Central memory CD4-positive, alpha-beta T cell (primary cell): ENCODE measurements at places on chromosomes 1 and 21.

DNA sequence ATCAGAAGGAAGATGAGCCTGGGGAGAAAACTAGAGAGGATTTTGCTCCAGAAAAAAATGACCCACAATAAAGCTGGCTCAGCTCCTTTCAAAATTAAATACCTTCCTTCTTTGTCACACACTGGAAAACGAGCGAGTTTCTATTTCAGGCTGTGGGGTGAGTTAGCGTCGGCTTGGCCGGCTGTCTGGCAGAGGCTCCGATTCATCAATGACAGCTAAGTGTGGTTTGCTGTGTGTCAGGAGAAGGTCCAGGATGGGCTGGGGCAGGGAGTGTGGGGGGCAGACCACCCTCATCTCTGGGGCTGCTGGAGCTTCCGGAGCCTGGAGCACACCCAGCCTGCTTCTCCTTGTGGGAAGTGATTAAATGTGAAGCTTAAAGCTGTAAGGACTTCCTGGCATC, 120.2 kb downstream of the ETS2 start:
- no peak for DNase-seq

- no peak for DNase-seq
Observed at GRCh38 chr1:192962901-192963300, 96.3 kb downstream of the UCHL5 start.

DNA sequence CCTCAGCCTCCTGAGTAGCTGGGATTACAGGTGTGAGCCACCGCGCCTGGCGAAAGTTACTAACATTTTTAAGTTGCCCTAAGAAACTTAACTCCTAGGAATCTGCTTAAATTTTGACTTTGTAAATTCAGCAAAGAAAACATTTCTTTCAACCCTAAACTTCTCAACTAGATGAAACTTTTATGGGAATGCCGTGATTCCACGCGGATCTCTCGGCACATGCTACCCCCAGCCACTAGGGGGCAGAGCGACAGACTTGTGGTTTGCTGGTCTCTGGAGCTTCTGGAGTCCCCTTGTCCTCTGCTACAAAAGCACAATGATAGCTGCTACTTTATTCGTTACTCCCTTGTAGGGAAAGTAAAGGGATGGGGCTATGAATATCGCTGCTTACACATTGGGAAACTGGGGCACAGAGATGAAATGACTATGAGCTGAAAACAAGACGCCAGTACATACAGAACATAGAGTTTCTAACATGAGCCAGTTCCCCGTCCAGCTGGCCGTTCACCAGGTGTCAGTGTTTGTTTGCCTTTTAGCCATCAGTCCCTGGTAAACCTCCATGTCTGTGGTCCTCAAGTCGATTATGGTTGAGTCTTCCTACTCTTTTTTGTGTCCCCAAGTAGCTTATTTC, 114.7 kb downstream of the PBX1 start:
- DNase-seq, result no peak

- no peak for DNase-seq
Observed at GRCh38 chr1:85359874-85360721, 83.7 kb upstream of the BCL10 start.

GRCh38 chr1:161225178-161225533, 704 bp upstream of the TOMM40L start:
- no peak for DNase-seq

DNA sequence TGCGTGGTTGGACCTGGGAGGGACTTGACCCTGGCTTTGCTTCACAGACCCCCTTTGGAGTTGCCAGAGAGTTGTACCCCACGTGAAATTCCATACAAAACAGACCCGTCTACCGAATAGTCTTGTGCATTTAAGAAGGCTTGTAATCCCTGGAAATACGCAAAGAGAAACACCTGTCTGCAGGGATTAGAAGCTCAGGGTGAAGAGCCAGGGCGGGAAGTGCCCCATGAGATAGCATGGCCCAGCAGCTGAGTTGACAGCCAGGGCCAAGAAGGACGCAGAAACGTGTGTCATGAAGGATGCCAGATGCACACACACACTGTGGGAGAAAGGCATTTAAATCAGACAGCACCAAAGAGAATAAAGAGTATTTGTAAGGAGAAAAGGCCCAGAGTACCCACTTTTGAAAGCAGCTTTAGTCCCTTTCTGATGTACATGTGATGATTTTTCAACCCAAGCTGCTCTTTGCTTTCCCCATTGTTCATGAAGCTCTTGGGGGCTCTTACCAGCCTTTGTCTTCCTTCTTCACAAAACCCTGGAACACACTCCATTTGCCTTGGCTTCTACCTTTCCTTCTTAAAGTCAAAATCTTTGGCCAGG, 46.6 kb downstream of the PCP4 start:
- no peak for DNase-seq

GRCh38 chr1:207654320-207654719, 9.4 kb downstream of the CR1L start:
- no peak for DNase-seq

DNA sequence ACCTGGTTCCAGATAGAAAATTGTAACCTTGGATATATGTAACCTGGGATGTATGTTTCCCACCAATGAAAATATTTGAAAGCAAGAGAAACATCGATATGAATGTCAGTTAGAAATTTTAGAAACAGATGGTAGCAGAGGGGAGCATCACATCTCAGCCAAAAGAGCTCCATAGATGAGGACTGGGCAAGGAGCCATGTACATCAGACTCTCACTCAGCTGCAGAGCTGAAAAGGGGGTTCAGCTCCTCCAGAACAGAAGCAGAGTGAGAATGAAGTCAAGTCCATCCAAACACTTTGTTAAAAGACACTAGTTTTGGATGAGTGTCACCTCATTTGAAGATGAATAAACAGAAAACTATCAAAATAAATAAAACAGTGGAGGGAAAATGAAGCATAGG, 202.4 kb downstream of the HMCN1 start:
- no peak for DNase-seq

DNA sequence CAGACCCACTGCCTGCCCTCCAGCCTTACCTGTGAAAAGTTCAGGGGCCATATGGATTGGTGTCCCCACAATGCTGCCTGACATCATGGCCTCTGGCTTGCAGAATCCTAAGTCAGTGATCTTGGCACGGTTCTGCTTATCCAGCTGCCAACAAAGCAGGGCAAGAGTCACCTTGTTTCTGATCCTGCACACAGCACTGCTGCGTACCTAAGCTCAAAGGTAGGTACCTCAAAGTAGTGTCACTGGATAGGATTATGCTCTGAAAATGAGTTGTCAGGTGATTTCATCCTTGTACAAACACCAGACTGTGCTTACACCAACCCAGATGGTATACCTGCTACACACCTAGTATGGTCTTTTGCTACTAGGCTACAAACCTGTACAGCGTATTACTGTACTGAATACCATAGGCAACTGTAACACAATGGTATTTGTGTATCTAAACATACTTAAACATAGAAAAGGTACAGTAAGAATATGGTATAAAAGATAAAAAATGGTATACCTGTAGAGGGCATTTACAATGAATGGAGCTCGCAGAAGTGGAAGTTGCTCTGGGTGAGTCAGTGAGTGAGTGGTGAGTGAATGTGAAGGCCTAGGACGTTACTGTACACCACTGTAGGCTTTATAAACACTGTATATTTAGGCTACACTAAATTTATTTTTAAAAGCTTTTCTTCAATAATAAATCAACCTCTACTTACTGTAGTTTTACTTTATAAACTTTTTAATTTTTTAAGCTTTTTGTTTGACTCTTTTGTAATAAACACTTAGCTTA, 29.1 kb upstream of the RBBP5 start:
- no peak for DNase-seq

DNA sequence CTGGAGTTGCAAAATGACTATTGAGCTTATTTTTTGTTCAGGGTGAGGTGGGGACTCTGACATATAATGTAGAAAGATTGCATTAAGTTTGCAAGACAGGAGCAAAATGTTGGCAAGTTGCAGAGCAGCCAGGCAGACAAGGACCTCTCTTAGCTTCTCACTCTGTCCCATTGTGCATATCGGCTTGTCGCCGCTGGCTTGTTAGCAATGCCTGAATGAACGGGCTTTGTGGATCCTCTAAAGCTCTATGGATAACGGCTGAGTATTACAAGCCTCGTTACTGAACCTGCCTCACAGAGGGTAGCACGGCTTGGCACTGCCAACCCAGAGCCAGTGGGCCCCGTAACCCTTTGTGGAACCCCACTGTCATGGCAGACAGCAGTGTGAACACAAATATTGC, 68.4 kb downstream of the TNR start:
- no peak for DNase-seq

DNA sequence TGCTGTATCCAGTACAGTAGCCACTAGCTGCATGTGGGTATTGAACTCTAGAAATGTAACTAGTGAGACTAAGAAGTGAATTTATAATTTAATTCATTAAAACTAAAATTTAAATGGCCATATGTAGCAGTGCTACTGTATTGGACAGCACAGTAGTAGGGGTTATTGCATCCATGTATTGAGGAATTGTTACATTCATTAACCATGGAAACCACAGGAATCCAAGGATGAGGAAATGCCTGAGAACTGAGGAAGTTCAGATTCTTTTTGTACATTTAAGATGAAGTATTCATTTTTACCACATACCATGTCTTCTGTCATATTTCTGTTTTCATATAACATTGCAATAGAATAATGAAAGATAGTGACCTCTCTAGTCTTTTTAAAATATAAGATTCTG, 2.6 kb downstream of the MTF2 start:
- DNase-seq, result no peak

GRCh38 chr1:95067568-95067967, 5.2 kb downstream of the ALG14 start:
- no peak for DNase-seq

DNA sequence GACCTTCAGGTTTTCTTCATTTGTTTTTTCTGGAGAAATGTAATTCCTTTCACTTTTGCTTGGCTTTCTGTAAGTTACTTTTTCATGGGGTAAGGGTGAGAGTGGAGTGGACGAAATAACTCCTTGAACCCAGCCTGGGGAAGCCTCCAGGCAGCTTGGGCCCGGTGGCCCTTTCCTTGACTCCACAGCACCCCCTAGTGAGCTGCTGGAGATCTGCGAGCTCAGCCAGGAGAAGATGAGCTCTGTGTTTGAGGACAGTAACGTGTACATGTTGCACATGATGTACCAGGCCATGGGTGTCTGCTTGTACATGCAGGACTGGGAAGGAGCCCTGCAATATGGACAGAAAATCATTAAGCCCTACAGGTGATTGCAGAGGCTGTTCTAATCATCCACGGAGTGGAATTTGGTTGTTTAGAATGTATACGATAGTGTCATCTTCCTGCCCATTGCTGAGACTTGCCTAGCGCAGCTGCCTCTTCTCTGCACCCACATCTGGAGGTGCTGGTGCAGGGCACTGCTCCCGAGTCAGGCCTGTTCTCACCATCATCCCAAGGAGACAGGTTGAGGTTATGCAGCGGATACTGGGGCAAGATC, 51.0 kb downstream of the SMYD2 start:
- peak; percentile 29 for DNase-seq

DNA sequence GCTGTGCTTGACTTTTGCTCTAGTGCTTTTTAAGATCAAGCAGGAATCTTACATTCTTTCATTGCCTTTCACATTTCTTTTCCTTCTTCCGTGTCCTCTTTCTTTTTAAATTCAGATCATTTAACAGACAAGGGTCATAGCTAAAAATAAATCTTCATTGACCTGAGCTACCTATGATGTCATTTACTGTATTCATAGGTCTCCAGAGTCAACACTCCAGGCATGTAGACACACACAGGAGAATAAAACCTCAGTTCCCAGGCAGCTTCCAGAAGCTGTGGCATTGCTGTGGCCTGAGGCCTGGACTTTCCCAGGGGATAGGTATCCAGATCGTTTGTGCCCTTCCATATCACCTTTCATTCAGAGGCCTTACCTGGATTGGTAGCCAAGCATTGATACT, 38.5 kb upstream of the ENAH start:
- no peak for DNase-seq

DNA sequence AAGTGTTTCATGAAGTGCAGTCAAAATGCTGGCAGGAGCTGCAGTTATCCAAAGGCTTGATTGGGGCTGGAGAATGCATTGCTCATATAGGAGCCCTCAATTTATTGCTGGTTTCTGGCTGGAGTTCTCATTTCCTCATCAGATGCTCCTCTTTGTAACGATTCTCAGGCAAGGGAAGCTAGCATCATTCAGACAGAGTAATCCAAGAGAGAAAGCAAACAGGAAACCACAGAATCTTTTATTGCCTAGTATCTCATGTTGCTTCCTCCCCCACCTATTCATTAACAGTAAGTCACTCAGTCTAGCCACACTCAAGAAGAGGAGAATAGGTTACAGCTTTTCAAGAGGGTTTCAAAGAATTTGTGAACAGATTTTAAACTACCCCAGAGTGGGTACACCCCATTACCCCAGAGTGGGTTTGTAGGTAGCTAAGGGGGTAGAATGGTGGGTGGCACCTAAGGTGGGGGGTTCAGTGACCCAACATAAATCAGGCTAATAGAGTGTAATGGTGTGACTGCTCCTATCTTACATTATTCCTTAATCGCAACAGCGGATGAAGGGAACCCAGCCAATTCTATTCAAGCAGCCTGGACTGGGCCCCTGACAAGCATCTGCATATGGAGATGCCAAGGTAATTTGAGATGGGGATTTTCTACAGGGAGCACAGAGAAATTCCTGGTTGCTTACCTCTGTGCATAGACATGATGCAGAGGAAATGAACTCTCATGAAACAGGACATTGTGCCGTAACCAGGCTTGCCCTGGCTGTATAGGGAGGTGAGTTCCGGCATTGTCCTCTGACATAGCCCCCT, 67.1 kb downstream of the KCNJ15 start:
- DNase-seq, result peak; percentile 38

DNA sequence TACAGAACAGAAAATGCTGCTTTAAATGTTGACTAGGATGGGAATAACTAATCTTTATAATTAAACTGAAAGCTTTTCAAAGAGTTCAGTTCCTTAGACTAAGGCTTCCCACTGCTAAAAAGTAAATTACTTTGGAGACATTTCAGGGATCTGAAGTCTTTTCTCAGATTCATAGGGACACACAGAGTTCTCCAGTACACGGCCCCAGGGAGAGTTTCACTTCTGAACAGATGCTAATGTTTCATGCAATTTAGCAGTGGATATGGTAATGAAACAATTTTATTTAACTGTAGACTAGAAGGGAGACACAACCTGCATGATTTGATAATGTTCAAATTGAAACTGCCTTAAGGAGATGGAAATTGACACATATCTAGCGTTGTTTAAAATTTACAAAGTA, 1282.6 kb downstream of the NCAM2 start:
- no peak for DNase-seq

DNA sequence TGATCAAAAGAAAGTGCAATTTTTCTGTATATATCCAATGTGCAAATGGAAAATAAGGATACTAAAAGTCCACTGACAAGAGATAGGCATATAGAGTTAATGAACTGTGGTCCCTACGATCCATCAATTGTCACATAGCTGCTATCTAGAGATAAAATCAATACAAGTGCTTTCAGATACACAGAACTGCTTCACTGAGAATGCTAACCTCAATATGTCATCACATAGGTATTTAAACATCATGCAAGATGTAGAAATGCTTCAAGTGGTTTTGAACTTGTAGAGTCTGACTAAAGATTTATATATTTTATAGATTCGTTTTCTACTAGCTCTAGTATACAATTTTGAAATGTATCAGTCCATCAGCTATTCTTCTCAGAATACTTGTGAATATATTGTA, 1604.7 kb downstream of the PLA2G4A start:
- DNase-seq, result no peak

- no peak for DNase-seq
Observed at GRCh38 chr1:182080955-182081582, 19.6 kb upstream of the ZNF648 start.

GRCh38 chr1:187877220-187877619, 1048.5 kb downstream of the PLA2G4A start:
- no peak for DNase-seq

GRCh38 chr1:109721042-109721441, 9.0 kb downstream of the GSTM5 start:
- DNase-seq, result no peak
